ENCODE measurements at places on chromosomes 11 and 22. TPM values are rescaled to one million over a fixed set of nuclear protein-coding genes. Genes with fewer than 3 reads are reported as not detected.

DNA sequence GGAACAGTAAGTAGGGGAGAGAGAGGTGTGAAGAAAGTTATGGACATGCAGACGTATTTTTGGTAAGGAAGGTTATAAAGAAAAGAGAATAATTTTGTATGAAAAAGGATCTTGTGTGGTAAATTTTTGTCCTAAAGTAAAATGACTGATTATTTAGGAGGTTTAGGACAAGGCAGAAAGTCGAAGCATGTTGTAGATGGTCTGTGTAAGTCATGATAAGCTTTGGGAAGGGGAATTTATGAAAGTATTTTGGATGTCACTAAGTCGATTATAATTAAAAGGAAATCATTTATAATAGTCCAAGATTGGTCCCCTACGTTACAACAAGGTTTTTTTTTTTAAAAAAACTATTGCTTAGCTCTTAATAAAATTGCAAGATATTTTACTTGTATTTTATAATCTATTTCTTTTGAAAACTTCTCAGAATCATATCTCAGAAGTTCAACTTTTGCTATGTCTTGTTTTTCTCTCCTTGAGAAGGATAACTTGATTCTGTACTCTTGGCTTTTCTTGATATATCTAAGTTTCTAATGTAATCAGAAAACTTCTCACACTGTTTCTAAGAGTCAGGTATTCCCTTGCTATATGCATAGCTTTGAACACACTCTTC is 10.9 kb upstream of the CABP2 start:
- H3K4me3 ChIP-seq = no peak overlapping the region
- DNase-seq = no peak
- H3K36me3 ChIP-seq = peaks cover 8% of the 10 kb centered on the region
- no peaks in the 10 kb centered on the region for H3K27me3 ChIP-seq
- no peak overlapping the region for H3K27ac ChIP-seq

- peaks cover 4% of the 10 kb centered on the region for H3K4me1 ChIP-seq
- no peak for DNase-seq
- no peaks in the 10 kb centered on the region for H3K27me3 ChIP-seq
- H3K36me3 ChIP-seq = no peaks in the 10 kb centered on the region
These were observed 2.5 kb downstream of the APOL4 start for GRCh38 chr22:36199001-36199551.

The BAIAP2L2 gene
- total RNA-seq = 2.3 TPM

DNA sequence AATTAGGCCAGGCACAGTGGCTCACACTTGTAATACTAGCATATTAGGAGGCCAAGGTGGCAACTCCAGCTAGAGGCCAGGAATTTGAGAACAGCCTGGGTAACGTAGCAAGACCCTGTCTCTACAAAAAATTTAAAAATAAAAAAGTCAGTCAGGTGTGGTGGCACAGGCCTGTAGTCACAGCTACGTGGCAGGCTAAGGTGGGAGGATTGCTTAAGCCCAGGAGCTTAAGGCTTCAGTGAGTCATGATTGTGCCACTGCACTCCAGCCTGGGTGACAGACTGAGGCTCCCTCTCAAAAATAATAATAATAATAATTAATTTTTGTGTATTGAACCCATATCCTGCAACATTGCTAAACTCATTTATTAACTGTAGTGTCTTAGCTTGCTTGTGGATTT is 15.3 kb upstream of the TRIM29 start:
- H3K27me3 ChIP-seq = no peaks in the 10 kb centered on the region
- no peak overlapping the region for H3K4me3 ChIP-seq
- no peaks in the 10 kb centered on the region for H3K36me3 ChIP-seq

- H3K27ac ChIP-seq = no peak overlapping the region
- H3K4me1 ChIP-seq = no peaks in the 10 kb centered on the region
These were observed 25.8 kb upstream of the RASSF10 start for GRCh38 chr11:12983336-12983735.

The OR2AG2 gene
- 0.26 TPM for total RNA-seq

Measured in H9 (cell line).